ENCODE measurements at places on chromosomes 3 and 15. TPM values are rescaled to one million over a fixed set of nuclear protein-coding genes. Genes with fewer than 3 reads are reported as not detected.

DNA sequence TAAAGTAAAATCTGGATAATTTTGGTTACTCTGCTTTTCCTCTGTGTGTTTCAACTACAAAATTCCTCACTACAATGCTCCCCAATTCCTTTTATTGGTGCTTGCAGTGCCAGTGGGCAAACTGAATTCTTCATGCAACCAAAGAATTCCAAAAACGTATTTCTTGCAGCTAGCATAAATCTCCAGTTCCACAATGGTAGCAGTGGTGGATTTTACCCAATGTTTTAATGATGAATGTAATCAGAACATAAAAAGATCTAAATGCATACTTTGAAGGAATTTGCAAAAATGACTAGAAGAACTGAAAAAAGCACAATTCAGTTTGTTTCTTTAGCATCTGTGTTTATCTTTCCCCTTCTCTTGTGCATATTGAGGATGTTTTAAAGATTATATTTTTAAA, 359.6 kb upstream of the TPRG1 start:
- DNase-seq = no peak

GRCh38 chr15:55829826-55830225, 86.9 kb upstream of the PRTG start:
- DNase-seq = no peak

The DHFR2 gene
- total RNA-seq = 3.5 TPM

The SLC9A9 gene
- 5.6 TPM for total RNA-seq

The RBM5 gene
- 73.8 TPM for total RNA-seq
